ENCODE measurements at places on chromosomes 6 and 20. TPM values are rescaled to one million over a fixed set of nuclear protein-coding genes. Genes with fewer than 3 reads are reported as not detected.

DNA sequence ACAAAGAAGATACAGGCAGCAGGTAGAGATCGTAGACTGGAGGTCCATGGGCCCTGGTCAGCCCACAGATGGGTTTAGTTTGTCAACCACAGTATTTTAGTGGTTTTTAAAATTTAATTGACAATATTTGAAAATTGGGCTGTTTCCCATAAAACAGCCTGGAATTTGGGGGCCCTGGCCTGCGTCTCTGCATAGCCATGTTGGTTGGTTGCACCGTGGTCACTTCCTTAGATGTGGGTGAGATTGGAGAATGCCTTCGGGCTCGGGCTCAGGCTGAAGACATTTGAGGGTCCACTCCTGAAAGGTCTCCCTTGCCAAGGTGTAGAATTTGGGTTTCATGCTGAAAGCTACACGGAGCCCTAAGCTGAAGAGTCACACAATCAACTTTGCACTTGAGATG is 7.7 kb downstream of the DUSP22 start:
- no peak overlapping the region for H3K4me3 ChIP-seq
- DNase-seq: no peak
- peaks cover 23% of the 10 kb centered on the region for H3K4me1 ChIP-seq
- H3K27ac ChIP-seq: no peak overlapping the region
- no peaks in the 10 kb centered on the region for H3K36me3 ChIP-seq
- no peaks in the 10 kb centered on the region for H3K27me3 ChIP-seq

DNA sequence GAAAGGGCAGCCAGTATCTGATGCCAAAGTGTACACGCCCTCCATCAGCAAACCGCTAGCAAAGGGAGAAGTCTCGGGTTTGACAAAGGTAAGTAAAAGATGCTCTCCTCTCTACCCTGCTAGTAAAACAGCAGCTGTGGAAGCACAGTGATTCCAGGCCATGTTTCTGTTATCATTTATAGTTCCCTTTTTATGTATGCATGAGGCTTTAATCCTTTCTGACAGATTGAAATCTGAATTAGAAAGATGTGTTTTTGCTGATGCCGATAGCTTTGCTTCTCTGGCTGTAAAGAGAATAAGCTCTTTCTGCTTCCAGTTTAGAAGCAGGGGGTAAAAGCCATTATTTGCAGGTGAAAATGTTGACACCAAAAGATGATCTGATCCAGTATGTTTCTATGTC is 392.4 kb upstream of the SOX4 start:
- H3K4me1 ChIP-seq: peaks cover 13% of the 10 kb centered on the region
- H3K27me3 ChIP-seq: no peaks in the 10 kb centered on the region
- H3K4me3 ChIP-seq: no peak overlapping the region
- DNase-seq: no peak
- H3K36me3 ChIP-seq: peaks cover 20% of the 10 kb centered on the region
- no peak overlapping the region for H3K27ac ChIP-seq

GRCh38 chr6:5333658-5334057 is 72.3 kb downstream of the FARS2 start:
- H3K36me3 ChIP-seq: no peaks in the 10 kb centered on the region
- peaks cover 21% of the 10 kb centered on the region for H3K4me1 ChIP-seq
- no peak for DNase-seq

- H3K4me3 ChIP-seq: no peak overlapping the region
- H3K4me1 ChIP-seq: peaks cover 16% of the 10 kb centered on the region
- H3K27me3 ChIP-seq: no peaks in the 10 kb centered on the region
Measured at GRCh38 chr6:139114746-139115145, 20.1 kb upstream of the HECA start.

DNA sequence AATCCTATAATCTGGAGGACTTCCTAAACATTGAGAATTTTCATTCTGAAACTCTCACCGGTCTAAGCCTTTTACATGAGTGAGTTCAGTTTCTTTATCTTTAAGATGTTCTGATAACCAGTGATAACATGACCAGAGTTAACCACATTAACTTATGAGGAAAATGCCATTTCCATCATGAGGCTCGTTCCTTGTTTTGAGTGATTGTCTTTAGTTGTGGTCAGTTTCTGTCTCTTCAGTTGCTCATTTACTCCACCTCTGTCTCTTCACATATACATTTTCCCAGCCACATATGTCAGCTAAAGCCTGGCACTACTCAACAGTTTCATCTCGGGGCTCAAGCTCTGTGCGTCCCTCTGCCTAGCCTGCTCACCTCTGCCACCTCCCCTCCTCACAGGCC is 70.4 kb downstream of the JAG1 start:
- H3K4me3 ChIP-seq: no peak overlapping the region
- DNase-seq: no peak
- H3K36me3 ChIP-seq: peaks cover 5% of the 10 kb centered on the region
- no peak overlapping the region for H3K27ac ChIP-seq

DNA sequence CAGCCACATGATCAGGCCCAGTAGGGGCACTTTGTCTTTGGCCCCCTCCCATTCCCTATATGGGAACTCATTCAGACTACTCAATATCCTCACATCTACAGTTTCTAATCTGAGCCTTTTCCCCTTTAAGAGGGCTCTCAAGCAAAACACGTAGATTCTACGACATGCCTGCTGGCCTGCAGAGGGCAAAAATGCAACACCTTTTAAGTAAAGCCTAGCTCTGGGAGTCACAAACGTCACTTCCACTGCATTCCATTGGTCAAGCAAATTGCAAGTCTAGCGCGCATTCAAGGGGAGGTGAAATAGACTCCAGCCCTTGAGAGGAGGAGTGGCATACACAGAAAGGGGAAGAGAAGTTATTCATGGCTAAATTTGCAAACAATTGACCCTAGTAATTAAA is 70.6 kb downstream of the CDC40 start:
- no peaks in the 10 kb centered on the region for H3K4me1 ChIP-seq
- no peaks in the 10 kb centered on the region for H3K27me3 ChIP-seq
- DNase-seq: no peak

DNA sequence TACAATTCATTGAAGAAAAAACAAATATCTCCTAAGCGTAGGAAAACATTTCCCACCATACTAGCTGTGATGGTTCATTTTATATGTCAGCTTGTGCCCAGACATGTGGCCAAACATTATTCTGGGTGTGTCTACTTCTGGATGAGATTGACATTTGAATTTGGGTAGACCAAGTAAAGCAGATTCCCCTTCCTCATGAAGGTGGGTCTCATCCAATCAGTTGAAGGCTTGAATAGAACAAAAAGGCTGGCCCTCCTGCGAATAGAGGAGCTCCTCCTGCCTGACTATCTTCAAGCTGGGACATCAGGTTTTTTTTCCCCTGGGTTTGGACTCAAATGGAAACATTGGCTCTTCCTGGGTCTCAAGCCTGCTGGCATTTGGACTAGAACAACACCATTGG is 113.6 kb downstream of the DHX35 start:
- no peak overlapping the region for H3K4me3 ChIP-seq
- H3K27me3 ChIP-seq: peaks cover 36% of the 10 kb centered on the region
- H3K36me3 ChIP-seq: no peaks in the 10 kb centered on the region

DNA sequence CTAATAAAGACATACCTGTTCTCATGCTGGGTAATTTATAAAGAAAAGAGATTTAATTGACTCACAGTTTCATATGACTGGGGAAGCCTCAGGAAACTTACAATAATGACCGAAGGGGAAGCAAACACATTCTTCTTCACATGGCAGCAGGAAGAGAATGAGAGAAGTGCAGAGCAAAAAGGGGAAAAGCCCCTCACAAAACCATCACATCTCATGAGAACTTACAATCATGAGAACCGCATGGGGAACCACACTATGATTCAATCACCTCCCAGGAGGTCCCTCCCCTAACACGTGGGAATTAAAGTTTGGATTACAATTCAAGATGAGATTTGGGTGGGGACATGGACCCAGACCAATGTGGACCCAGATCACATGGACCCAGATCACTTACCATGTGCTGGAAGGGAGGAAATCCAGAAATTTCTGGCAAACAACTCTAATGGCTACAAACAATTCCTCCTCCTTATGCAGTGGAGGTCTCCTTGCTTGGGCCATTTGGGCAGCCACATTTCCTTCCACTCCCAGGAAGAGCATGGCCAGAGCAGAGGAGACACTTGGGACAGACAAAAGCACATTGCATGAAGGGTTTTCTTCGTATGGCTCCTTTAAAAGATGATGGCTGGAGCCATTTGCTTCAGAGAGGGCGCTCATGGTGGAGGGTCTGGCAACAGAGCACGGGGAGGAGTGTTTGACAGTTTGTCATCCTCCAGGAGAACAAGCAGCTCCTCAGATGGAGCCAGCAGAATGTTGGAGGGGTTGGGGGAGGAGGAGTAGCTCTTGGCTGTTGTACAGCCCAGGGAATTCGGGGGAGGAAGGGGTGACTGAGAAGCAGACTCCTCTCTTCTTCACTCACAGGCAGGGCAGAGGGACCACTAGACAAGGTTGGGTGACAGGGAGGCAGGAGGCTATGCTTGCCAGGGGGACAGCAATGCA is 30.4 kb downstream of the SERPINB9 start:
- no peaks in the 10 kb centered on the region for H3K36me3 ChIP-seq
- H3K4me3 ChIP-seq: no peak overlapping the region
- peak overlapping the region; percentile 80 for H3K27ac ChIP-seq
- no peak for DNase-seq
- H3K4me1 ChIP-seq: peaks cover 24% of the 10 kb centered on the region

DNA sequence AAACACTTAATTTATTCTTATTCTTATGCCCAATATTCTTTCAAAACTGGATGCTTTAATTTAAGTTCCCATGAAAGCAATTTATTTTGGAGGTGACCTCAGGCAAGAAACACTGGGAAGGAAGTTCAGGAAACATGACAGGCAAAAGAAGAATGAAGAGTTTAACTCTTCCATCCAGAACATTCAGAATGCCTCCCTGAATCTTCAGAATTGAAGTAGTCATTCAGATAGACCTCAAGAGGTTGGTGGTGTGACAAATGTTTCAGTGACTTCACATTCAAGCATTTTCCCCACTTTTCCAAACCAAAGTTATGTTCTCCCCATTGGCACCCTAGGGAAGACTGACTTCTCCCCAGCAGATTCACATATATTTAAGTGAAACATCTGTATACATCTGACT is 110.5 kb downstream of the HAO1 start:
- no peaks in the 10 kb centered on the region for H3K36me3 ChIP-seq
- DNase-seq: no peak
- no peaks in the 10 kb centered on the region for H3K4me1 ChIP-seq
- H3K4me3 ChIP-seq: no peak overlapping the region
- no peak overlapping the region for H3K27ac ChIP-seq

- H3K36me3 ChIP-seq: no peaks in the 10 kb centered on the region
- no peak overlapping the region for H3K27ac ChIP-seq
- DNase-seq: no peak
- H3K4me3 ChIP-seq: no peak overlapping the region
- no peaks in the 10 kb centered on the region for H3K4me1 ChIP-seq
- H3K27me3 ChIP-seq: peaks cover 30% of the 10 kb centered on the region
Measured at GRCh38 chr6:152775428-152775827, 24.8 kb downstream of the VIP start.

DNA sequence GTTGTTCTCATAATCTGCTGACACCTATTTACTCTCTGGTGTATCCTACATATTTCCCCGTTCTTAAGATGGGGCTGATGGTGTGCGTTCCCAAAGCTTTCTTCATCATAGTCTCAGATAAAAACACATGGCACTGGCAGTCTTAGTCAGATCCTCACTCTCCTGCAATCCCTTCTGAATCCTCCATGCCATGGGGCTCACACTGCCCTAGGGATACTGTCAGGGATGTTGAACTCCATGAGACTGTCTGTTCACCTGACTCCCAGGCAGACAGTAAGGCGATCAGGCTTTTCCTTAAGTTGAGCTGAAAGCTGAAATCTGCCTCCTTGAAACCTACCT is 76.0 kb downstream of the SLX4IP start:
- H3K4me3 ChIP-seq: peak overlapping the region; percentile 75
- no peaks in the 10 kb centered on the region for H3K27me3 ChIP-seq
- H3K36me3 ChIP-seq: no peaks in the 10 kb centered on the region
- peak overlapping the region; percentile 94 for H3K27ac ChIP-seq
- H3K4me1 ChIP-seq: peaks cover 38% of the 10 kb centered on the region
- DNase-seq: no peak

GRCh38 chr6:34295721-34296120 is 46.9 kb upstream of the SMIM29 start:
- H3K27ac ChIP-seq: peak overlapping the region; percentile 36
- H3K27me3 ChIP-seq: no peaks in the 10 kb centered on the region
- peaks cover 10% of the 10 kb centered on the region for H3K36me3 ChIP-seq
- no peak for DNase-seq

The ZC2HC1B gene
- total RNA-seq: not detected

The IYD gene
- total RNA-seq: not detected

The DLK2 gene
- not detected for total RNA-seq

The NRSN1 gene
- total RNA-seq: not detected

The SASH1 gene
- 0.17 TPM for total RNA-seq
